ENCODE measurements at places on chromosomes 6 and 20.

GRCh38 chr6:165663736-165664558, 906 bp upstream of the PDE10A start:
- no peak for DNase-seq

DNA sequence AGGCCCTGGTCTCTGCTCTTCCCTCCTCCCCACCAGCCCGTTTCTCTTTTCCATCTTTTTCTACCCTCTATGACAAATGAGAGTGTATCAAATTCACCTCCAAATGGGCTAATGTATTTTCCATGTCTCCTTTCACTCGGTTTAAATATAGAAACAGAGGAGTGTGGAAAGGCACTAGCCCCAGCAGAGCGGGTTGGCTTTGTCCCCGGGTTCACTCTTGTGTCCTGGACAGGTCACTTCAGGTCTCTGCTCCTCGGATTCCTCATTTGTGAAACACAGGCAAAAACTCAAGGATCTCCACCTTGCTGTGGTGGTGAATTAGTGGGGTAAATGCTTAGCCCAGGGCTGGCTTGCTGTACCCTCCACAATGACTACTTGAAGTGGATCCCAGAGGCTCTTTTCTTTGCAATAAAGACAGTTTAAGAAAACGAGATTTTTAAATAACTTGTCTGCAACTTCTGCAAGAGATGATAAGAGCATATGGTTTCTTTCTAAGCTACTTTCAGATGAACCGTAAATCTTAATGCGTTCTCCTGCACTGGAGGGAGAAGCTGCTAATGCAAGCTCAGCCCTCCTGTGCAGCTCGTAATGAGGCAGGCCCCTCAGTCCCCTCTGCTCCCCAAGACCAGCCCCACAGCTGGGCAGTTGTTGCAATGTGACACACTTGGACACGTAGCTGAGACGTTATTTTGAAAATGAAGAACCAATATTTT, 292.9 kb downstream of the THBS2 start:
- DNase-seq = no peak

DNA sequence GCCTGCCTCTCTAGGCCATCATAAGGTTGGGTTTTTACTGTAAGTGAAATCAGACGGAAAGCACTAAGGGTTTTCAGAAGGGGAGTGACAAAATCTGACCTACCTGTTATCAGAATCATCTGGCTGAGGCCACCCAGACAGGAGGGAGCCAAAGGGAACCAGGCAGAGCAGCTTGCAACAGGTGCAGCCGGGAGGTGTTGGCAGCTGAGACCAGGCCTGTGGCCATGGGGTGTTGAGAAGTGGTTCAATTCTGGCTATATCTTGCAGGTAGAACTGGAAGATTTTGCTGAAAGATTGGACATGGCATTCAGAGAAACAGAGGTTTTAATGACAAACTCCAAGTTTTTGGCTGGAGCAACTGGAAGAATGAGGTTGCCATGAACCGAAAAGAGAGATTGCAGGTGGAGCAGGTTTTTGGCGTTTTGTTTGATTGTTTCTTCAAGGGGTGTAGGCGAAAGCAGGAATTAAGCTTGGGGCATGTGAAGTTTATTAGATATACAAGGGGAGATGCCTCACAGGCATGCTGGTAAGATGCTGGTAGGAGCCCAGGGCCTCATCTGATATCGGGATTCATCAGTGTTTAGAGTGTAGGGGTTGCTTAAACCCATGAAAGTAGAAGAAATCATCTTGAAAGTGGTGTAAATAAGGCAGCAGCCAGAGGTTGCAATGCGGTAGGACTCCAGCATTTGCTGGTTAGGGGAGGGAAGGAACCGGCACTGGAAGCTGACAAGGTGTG, 35.1 kb upstream of the MAP3K4 start:
- no peak for DNase-seq

DNA sequence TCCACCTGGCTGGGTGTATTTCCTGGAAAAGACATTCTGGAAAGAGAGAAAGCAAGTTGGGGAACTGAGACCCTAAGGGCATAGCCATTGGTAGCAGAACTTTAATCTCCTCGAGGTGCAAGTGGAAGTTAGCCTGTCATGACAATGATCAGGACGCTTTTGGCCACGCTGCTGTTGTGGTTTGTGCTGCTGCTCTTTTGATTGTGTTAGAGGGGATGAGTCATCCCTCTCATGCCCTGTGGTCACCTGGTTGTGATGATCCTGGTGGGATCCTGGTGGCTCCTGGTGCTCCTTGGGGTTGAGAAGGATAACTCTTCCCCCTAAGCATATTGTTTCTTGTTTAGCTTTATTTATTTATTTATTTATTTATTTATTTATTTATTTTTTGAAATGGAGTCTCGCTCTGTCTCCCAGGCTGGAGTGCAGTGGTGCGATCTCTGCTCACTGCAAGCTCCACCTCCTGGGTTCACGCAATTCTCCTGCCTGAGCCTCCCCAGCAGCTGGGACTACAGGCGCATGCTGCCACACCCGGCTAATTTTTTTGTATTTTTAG, 350.3 kb downstream of the KIF16B start:
- no peak for DNase-seq

GRCh38 chr6:139872665-139873064, 498.2 kb upstream of the CITED2 start:
- DNase-seq = no peak

GRCh38 chr20:48702455-48702913, 125.3 kb downstream of the PREX1 start:
- DNase-seq = no peak

GRCh38 chr20:38132910-38133501, 32.1 kb downstream of the TGM2 start:
- no peak for DNase-seq

GRCh38 chr6:92126088-92126487, 1293.3 kb downstream of the EPHA7 start:
- DNase-seq = no peak

GRCh38 chr6:78010130-78010529, 357.3 kb downstream of the MEI4 start:
- no peak for DNase-seq

- DNase-seq = no peak
These were observed 302.2 kb downstream of the TSHZ2 start for GRCh38 chr20:53274365-53274764.

DNA sequence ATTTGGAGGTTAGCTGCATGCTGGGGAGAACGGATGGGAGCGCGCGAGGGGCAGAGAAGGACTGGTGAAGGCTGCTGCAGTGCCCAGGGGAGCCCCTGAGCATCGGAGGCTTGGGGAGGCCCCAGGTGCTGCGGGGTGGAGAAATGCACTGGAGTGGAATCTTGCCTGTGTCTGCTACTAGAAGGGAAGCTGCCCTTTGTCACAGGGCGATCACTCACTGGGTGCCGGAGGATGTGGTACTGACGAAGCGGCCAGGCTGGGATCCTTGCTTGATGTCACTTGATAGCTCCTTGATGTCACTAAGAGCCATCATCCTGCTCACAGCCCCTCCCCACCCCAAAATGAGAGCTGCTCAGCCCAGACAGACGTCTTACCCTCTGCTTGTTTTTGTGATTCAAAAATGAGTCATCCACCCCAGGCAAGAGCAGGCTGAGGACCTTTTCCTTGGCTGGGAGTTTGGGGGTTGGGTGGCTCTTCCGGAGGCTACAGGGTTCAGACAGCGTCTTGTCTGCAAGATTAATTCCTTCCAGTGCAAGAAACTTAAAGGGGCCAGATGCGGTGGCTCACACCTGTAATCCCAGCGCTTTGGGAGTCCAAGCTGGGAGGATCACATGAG, 62.6 kb upstream of the PMEPA1 start:
- peak; percentile 37 for DNase-seq

DNA sequence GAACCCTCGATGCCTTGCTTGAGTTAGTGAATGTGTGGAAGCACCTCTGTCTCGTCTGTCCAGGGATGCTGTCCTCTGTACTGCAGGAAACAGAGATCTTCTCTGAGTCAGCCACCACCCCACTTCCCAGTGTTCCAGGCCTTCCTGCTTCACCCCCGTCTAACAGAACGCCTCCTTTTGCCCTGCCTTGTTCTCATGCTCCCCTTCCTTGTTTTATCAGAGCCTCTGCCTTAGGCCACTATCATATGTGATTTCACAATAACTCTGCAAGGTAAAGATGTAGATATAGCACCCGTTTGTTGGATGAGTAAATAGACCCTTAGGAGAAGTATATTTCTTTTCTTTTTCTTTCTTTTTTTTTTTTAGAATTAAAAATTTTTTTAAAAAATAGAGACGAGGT, 106.7 kb upstream of the CLDN20 start:
- DNase-seq = no peak

- no peak for DNase-seq
These were observed 577.5 kb downstream of the PTPRT start for GRCh38 chr20:42611889-42612837.

GRCh38 chr6:137968455-137968804, 101.4 kb downstream of the TNFAIP3 start:
- no peak for DNase-seq

GRCh38 chr6:36615018-36615761, 21.0 kb downstream of the SRSF3 start:
- DNase-seq = peak; percentile 46

GRCh38 chr6:143581835-143582480, 70.4 kb upstream of the FUCA2 start:
- DNase-seq = no peak

DNA sequence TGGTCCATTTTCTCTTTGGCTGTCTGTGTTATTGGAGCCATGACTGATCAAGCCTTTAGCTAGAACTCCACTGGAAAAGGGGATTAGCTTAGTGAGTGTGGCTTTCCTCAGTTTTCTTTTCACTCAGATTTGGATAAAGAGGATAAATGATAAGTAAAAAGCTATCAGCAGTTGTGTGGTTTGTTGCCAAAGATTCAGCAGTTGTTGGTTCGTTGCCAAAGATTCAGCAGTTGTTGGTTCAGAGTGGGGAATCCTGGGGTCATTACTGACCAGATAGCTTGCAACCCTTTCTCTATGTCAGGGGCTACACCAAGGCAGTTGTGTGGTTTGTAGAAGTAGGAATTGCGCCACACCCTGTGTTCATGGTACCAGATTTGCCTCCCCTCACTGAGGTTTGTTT, 107.7 kb upstream of the SCP2D1 start:
- no peak for DNase-seq

- DNase-seq = no peak
These were observed 2.8 kb downstream of the BRD2 start for GRCh38 chr6:32971242-32971580.

DNA sequence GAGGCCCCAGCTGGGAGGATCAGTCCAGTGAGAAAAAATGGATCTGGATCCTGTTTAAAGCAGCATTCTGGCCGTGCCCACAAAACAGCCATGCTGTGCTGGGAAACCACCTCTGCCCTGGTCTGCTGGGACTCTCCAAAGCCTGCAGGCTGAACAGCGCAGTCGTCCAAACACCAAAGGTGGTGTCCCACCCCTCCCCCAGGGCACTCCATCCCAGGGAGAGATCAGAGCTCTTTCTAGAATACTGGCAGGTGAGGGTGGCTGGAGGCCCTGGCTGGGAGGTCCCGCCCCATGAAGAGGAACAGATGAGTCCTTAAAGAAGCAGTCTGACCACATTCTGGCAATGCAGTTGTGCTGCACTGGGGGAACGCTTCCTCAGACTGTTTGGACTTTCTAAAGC, 84.6 kb downstream of the MRAP2 start:
- no peak for DNase-seq

- peak; percentile 43 for DNase-seq
These were observed 53.3 kb upstream of the KLHL31 start for GRCh38 chr6:53718597-53719460.

GRCh38 chr6:14429396-14429795, 311.8 kb downstream of the CD83 start:
- DNase-seq = no peak

DNA sequence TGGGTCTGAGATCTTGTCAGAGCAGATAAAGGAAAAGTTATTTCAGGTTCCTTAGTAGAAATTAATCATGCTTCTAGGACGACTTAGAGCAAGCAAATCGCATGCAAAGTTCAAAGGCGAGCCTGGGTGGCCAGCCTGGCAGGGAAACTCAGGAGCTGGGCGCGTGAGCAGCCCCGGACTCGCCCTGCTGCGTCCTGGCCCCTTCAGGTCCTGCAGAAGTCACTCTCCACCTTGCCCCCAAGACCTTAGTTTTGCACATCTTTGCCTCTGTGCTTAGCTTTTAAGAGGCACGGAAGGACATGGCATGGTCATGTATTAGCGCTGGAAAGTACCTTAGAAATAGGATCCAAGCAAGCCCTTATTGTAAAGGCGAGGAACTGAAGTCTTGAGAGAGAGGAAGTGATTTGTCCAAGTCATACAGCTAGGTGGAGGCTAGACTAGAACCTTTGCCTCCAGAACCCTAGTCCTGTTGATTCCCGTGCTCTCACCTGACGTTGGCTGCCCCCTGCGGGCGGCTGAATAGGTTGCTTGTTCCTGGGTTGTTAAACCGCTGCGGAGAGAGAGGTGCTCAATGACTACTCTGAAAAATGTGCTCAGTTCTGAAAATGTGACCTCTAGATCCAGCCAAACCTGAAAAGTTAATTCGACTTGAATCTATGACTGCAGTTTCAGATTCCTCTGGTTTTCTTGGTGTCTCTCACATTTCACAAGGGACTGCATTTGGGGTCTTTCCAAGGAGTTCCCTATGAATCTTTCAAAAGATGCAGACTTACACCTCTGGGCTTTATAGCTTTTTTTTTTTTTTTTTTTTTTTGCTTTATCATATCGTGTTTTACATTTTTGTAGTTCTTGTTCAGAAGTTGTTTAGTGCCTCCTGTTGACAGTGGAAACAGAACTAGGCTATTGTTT, 2.7 kb downstream of the MYB start:
- DNase-seq = peak; percentile 86

DNA sequence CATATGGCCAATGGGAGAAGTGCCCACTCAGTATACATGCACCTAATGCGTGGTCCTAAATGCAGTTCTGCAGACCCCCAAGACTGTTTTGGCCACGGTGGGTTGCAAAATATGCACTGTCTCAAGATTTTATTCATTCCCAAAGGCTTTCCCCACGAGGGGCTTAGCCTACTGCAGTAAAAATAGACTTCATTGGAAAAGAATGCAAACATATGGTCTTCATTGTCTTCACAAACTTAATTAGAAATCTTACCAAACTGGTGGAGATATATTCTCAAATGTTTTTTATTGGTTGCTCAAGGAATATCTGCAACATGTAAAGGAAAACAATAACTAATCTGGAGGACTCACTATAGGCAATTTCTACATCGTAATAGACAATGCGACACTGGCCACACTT, 31.6 kb upstream of the PRL start:
- DNase-seq = no peak

DNA sequence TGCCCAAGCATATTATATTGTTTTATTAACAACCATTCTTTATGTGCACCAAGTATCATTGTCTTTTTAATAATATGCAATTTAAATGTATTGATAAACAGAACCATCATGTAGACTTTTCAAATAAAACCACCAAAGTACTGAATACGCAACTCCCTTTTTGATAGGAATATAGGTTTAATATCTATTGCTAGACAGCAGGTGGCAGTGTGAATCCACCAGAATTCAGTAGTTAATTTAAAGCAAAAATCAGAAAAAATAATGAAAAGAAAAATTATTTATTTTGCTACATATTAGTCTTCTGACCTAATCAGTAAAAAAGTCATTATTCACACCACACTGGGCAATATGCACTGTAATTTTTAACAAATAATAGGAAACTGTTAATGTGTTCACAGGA, 143.7 kb downstream of the KLHL32 start:
- DNase-seq = peak; percentile 38

GRCh38 chr20:53559816-53560215, 33.8 kb downstream of the ZNF217 start:
- no peak for DNase-seq
